Glomerular endothelial cell (primary cell): ENCODE measurements at places on chromosomes 1 and 21. TPM values are rescaled to one million over a fixed set of nuclear protein-coding genes. Genes with fewer than 3 reads are reported as not detected.

CASZ1 gene
- 5.7 and 6.2 TPM in 2 replicates for total RNA-seq

ZSCAN20 gene
- 7.6 and 8.1 TPM in 2 replicates for total RNA-seq

CFAP45 gene
- 0.53 and 0.73 TPM in 2 replicates for total RNA-seq

CCDC30 gene
- 0.34 and 0.64 TPM in 2 replicates for total RNA-seq

GSTM5 gene
- total RNA-seq, result not detected in 2 replicates

CR1L gene
- not detected in 2 replicates for total RNA-seq

FMOD gene
- 0.93 and 1.8 TPM in 2 replicates for total RNA-seq

DNA sequence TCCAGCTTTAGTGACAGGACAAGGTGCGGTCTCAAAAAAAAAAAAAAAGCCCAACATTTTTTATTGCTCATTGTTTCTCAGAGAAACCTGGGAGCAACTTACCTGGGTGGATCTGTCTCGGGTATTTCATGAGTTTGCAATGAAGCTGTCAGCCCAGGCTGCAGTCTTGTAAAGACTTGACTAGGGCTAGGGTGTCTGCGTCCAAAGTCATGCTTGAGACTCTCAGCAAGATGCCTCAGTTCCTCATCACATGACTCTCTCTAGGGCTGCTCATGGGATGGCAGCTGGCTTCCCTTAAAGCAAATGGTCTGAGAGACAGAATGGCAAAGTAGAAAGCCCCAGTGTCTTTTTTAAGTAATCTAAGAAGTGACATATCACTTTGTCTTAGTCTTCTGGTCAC, 8.1 kb downstream of the GABPA start:
- no peak for DNase-seq

GRCh38 chr21:32082466-32082865, 196.4 kb downstream of the MIS18A start:
- no peak for DNase-seq

DNA sequence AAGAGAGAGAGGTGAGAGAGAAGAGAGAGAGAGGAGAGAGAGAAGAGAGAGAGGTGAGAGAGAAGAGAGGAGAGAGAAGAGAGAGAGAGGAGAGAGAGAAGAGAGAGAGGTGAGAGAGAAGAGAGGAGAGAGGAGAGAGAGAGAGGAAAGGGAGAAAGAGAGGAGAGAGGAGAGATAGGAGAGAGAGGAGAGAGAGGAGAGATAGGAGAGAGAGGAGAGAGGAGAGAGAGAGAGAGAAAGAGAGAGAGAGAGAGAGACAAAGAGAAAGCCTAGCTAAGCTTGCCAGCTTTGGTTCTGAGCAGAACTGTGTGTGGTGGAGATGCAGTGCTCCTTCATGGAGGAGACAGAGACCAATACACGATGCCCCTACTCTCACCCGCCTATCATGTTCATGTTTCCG, 99.1 kb upstream of the KCNA3 start:
- no peak for DNase-seq

DNA sequence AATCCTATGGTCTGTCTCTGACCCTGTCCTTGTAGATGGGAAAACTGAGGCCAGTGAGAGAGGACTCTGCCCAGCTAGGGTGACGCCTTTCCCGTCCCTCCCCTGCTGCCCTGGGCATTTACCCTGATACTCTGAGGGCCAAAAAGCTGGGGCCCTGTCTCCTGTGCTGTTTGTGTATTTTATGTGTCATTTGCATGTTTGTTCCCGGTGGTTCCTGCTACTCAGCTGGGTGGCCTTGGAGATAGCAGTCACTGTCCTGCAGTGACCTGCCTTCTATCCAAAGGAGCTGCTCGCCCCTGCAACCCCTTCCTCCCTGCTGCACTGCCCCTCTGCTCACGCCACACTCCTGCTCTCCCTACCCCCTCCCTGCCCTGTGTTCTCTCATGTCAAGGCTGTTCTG, 41.1 kb upstream of the KDM4A start:
- no peak for DNase-seq

DNA sequence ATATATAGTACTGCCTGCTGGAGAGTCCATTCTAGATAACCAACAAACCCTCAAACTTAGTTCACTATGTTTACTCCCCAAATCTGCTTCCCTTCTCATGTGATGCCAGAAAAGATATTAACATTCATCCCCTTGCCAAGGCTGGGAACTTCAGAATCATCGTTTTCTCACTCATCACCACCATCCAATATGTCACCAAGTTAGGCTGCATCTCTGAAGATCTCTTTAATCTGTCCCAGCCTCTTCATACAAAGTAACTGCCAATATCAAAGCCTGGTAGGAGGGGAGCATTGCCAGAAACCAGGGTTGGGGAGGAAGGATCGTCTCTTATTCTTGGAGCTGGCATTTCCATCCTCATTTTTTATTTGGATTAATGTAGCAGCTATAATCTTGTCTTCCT, 71.6 kb downstream of the XCL2 start:
- no peak for DNase-seq

DNA sequence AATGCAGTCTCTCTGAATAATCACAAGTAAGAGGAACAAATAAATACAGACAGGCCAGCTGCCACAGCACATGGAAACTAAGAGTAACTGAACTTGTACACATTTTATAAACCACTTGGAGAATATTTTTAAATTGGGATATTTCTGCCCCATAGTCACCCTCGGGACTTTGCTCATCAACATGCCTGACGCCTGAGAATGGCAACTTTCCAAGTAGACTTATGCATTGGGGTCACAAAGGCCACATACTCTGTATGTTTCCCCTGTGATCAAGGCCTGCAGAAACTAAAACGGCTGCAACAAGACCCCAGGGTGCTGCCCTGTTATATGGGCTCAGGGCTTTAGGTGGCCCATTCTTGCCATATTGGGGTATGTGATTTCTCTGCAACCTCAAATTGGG, 38.3 kb upstream of the GJA5 start:
- DNase-seq, result no peak

DNA sequence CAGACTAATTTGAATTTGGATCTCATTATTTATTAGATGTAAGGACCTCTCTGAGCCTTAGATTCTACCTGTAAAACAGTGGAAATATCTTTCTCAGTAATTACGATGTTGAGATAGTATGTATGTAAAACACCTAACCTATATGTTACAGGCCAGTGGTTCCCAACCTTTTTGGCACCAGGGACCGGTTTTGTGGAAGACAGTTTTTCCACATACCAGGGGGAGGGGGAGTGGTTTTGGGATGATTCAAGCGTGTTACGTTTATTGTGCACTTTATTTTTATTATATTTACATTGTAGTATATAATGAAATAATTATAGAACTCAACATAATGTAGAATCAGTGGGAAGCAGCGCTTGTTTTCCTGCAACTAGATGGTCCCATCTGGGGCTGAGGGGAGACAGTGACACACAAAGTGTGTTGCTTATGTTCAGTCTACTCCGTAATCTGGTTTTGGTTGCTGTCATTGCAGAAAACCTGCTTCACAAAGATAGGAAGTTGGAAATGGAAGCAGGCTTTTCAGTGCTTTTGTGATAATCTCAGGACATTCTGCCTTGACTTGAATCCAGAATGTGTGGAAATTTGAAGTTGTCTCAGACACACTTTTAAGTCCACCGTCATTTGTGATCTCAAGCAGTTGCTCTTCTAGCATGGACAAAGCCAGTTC, 12.8 kb downstream of the XPR1 start:
- no peak for DNase-seq

DNA sequence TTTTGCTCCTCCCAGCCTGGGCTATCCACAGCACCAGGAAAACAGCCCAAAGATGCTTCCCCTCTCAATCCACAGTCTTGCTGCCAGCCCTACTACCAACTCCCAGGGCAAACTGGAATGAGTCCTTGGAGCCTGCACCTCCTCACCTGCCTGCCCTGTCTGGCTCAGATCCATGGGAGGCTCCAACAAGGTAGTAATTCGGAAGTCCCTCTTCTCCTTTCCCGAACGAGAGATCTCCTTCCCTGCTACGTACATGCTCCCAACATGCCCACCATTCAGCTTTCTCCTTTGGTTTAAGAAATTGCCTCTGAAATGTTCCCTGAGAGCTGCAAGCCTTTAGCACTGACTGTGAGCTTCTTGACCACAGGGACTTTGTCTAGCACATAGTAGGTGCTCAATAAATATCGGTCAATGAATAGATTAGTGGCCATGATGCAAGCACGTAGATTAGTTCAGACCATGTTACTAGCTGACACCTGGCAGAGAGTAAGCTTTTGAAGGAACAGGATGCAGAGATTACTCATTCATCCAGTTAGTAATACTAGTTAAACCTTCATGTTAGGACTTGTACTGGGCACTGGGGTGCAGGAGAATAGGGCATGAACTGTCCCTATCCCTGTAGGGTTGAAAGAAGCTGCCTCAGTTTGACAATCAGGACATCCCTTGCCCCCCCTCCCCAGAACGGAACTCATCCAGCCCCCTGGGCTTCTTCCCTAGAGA, 80.1 kb downstream of the DISP3 start:
- no peak for DNase-seq

DNA sequence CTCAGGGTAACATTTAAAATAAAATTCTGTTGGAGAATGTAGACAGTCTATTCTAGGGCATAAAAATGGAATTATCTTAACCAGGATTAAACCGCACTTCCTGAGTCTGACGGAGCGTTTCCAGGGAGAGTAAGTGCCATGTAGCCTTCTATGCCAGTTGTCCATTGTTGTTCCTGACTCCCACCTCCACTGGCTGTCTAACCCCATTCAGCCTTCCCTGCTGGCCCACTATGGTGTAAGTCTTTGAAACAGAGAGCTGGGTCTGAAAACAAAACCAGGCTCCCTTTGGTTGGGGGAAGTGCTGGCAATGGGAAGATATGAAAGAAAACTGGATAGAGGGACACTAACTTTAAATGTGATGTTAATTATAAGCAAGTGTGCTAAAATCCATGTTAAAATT, 71.2 kb upstream of the CNN3 start:
- DNase-seq, result no peak

- no peak for DNase-seq
Observed at GRCh38 chr1:192713921-192714320, 78.0 kb downstream of the RGS13 start.

DNA sequence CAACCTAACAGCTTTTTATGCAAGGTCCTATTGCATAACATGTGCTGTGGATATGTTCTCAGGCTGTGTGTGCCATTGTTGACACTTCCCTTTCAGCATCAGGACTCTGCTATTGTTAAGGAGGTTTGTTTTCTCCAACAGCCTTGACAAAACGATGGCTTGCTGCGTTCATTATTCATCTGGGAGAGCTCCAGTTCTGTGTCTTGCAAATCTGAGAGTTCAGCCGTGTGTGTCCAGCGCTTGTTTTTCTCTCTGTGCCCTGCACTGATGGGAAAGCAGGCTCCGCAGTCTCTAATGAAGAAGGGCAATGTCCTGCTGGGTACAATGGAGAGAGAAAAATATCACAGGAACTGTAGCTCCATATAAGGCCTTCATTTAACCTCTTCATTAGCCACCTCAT, 63.7 kb downstream of the CLDN17 start:
- no peak for DNase-seq

DNA sequence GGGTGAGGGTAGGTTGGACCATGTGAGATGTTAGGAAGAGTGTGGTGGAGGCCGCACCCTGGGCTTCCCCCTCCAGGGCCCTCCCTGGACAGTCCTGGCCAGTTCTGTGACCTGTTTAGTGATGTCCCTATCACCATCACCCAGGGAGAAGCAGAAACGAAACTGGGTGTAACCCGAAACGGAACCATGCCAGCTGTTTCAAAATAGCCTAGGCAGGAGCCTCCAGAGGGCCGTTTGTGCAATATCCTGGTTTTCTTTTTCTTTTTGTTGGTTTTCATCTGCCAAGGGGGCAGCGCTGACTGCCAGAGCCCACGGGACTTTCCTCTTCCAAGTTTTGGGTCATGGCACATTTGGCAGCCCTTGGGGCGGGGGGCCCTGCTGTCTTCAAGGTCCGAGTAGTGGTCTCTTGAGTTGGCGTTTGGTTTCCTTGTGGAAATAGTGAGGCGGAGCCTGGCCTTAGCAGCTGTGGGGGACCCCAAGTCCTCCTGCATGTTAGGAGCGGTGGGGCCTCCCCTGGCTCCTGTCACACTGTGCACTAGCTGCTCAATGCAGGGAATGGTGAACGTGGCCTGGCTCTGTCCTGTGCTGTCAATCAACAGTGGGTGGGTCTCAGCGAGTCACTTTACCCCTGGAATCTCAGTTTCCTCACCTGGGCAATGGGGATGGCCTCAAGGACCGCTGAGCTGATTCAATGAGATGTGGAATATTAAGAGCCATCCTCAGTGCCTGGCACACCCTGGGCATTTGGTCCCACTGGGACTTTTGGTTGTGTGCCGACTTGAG, 90.7 kb downstream of the ARHGEF10L start:
- no peak for DNase-seq

GRCh38 chr1:204826970-204827369, 43.7 kb upstream of the NFASC start:
- DNase-seq, result no peak
